ENCODE measurements at places on chromosomes 5 and 9.

- no peak for DNase-seq
Measured at GRCh38 chr5:111559680-111560079, 47.3 kb upstream of the STARD4 start.

- DNase-seq: no peak
Measured at GRCh38 chr9:133186736-133187135, 22.3 kb downstream of the OBP2B start.

DNA sequence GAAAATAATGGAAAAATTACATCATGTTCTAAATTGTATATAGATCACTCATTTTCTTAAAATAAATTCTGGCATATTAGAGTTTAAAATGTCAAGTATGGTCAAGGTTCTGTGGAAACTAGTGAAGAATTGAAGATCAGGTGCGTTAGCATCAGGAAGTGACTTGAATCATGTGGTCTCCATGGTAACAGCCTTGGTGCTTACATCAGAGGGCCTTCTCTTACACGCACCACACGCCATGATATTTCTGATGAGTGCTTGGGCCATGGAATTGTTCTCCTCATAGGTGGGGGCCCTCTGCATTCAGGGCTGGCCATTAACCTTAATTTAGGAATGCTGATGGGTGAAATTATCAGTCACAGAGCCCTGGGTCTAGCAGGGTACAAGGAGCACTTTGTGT is 288.1 kb upstream of the EFNA5 start:
- no peak for DNase-seq

DNA sequence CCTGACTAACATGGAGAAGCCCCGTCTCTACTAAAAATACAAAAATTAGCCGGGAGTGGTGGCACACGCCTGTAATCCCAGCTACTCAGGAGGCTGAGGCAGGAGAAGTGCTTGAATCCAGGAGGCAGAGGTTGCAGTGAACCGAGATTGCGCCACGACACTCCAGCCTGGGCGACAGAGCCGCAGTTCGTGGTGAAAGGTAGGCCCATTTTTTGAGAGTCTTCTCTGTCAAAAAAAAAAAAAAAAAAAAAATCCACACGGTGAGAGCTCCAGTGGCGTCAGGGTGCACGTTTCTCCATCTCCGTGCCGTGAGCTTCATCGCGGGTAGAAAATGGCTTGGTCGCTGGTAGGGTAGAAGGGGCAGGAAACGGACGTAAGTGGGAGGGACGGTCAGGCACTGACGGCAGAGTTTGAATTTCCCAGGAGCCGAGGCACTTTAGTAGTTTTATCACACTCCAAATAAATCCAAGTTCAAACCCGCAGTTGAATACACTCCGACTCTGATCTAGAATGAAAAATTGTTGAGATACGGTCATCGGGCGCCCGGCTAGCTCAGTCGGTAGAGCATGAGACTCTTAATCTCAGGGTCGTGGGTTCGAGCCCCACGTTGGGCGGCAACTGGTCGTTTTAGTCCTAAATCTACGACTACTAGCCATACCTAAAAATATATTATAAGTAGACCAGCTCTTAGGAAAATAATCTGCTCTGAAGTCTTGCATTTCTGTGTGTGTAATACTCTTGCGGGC is 2.4 kb upstream of the TRIM7 start:
- peak; percentile 91 for DNase-seq

GRCh38 chr5:57937025-57937424 is 454.4 kb upstream of the ACTBL2 start:
- no peak for DNase-seq

DNA sequence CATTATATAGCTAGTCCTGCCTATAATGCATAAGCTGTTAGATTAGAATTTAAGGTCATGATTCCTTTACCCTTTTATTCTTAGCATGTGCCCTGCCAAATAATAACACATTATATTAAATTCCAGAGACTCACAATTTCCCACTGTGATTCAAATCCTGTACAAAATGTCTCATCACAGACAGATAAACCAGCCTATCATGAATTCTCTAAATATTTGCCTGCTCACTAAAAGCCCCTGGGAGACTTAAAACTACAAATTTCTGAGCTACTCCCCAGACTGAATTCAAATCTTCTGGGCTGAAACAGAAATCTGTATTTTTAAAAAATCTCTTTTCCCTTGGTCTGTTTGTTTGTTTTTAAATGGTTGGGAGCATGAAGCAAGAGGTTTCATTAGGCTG is 32.7 kb downstream of the GAPT start:
- DNase-seq: no peak
